ENCODE measurements at places on chromosomes 3 and 15. TPM values are rescaled to one million over a fixed set of nuclear protein-coding genes. Genes with fewer than 3 reads are reported as not detected.

GOLGA6D gene
- not detected for polyA plus RNA-seq

ALPK3 gene
- 110 TPM for polyA plus RNA-seq

CEP97 gene
- 2.3 TPM for polyA plus RNA-seq

ST8SIA2 gene
- polyA plus RNA-seq = 0.23 TPM

ARHGAP11A gene
- polyA plus RNA-seq = 1.9 TPM

CASR gene
- polyA plus RNA-seq = not detected

TRH gene
- not detected for polyA plus RNA-seq

- H3K27ac ChIP-seq = no peak overlapping the region
- no peaks in the 10 kb centered on the region for H3K4me1 ChIP-seq
- no peaks in the 10 kb centered on the region for H3K27me3 ChIP-seq
- no peaks in the 10 kb centered on the region for H3K36me3 ChIP-seq
These were observed 24.8 kb downstream of the SERP1 start for GRCh38 chr3:150521463-150521862.

DNA sequence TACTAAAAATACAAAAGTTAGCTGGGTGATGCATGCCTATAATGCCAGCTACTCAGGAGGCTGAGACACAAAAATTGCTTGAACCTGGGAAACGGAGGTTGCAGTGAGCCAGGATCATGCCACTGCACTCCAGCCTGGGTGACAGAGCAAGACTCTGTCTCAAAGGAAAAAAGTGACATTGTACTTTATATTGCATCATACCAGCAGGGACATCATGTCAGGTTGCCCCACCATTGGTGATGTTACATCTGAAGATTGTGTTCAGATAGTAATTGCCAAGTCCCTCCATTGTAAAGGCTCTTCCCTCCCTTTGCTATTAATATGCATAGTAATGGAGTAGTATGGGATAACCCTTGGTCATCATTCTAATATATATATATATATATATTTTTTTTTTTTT is 44.8 kb downstream of the FOXL2 start:
- H3K4me3 ChIP-seq = no peak overlapping the region
- H3K27me3 ChIP-seq = no peaks in the 10 kb centered on the region
- no peaks in the 10 kb centered on the region for H3K36me3 ChIP-seq
- no peak overlapping the region for H3K27ac ChIP-seq

- H3K27ac ChIP-seq = no peak overlapping the region
- no peaks in the 10 kb centered on the region for H3K27me3 ChIP-seq
- no peak overlapping the region for H3K4me3 ChIP-seq
- DNase-seq = no peak
- H3K36me3 ChIP-seq = no peaks in the 10 kb centered on the region
These were observed 56.4 kb downstream of the LSAMP start for GRCh38 chr3:116388867-116389385.

DNA sequence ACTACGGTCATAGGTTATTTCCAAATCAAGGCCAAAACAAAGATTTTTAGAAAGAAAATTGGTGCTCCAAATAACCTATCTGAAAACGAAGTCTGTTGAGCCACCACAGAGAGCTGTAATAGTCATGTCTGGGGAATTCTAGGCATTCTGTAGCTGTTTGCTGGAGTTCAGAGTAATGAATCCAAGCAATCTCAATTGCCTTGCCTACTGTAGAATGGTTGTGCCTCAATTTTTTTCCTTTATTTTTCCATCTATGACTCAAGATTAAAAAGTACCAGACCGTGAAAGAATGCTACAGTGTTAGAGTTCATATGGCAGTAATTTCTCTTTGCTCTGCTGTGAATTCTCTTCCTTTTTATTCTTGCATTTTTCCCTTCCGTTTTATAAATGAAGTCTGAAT is 1007.2 kb upstream of the ALCAM start:
- no peaks in the 10 kb centered on the region for H3K36me3 ChIP-seq
- no peaks in the 10 kb centered on the region for H3K27me3 ChIP-seq
- H3K4me3 ChIP-seq = no peak overlapping the region
- no peak for DNase-seq
- H3K27ac ChIP-seq = no peak overlapping the region
- no peaks in the 10 kb centered on the region for H3K4me1 ChIP-seq

DNA sequence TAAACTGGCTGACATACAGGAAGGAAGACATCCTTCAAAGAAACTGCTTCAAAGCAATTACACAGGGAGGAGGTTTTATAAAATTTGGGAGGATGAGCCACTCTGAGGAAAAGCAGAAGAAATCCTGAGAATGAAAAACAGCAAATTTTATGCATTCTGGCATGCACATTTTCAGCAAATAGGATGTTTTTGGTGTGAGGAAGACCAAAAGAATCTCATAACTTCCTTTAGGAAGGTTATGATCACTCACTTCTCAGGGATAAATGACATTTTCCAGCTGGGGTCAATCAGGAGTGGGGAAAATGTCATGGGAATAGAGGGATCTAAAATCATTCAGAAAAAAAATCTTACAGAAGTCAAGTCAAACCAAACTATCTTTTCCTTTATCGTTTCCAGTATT is 371.7 kb upstream of the CNTN6 start:
- no peak overlapping the region for H3K4me3 ChIP-seq
- no peak overlapping the region for H3K27ac ChIP-seq
- no peaks in the 10 kb centered on the region for H3K36me3 ChIP-seq
- no peak for DNase-seq
- no peaks in the 10 kb centered on the region for H3K4me1 ChIP-seq
- H3K27me3 ChIP-seq = no peaks in the 10 kb centered on the region

GRCh38 chr15:54014067-54014655 is 35.9 kb downstream of the UNC13C start:
- no peak overlapping the region for H3K4me3 ChIP-seq
- no peaks in the 10 kb centered on the region for H3K27me3 ChIP-seq
- no peaks in the 10 kb centered on the region for H3K36me3 ChIP-seq
- H3K27ac ChIP-seq = no peak overlapping the region
- no peaks in the 10 kb centered on the region for H3K4me1 ChIP-seq

DNA sequence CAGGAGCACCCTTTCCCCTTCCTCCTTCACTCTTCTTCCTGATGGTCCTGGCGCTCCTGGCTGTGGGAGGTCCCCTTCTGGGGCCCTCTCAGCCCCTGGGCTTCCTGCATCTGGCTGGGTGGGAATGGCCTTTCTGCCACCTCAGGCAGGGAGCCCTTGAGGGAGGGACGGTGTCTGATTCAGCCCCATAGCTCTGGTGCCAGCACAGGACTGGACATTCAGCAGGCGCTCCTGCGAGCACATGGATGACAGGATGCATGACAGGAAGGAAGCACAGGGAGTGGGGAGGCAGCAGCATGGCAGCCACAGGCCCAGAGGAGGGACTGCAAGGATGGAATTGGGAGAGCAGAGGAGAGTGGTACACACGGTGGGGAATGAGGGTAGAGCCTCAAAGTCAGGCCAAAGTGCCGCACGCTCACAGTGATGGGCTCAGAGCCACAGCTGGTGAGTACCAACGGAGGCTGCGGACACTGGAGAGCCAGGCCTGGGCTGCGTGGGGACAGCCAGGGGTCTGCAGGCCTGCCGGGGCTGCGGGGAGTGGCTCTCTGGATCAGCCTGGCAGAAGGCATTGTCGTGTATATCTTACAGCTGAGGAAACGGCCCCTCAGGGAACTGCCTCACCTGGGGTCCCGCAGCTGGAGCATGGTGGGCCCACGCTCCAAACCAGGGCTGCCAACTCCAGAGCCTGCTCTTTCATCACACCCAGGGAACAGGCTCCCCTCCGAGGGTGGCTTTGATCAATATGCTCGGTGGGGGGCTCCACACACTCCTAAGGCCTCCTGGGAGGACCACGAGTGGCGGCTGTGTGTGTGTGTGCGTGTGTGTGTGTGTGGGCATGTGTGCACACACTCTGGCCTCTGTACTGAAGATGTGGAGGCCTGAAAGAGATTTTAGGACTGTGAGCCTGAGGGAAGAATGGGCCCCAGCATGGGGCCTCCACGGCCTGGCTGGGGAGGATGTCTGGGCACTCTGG is 51.4 kb upstream of the CTSH start:
- no peaks in the 10 kb centered on the region for H3K27me3 ChIP-seq
- no peak overlapping the region for H3K4me3 ChIP-seq
- H3K4me1 ChIP-seq = peaks cover 6% of the 10 kb centered on the region
- no peak for DNase-seq
- no peak overlapping the region for H3K27ac ChIP-seq

DNA sequence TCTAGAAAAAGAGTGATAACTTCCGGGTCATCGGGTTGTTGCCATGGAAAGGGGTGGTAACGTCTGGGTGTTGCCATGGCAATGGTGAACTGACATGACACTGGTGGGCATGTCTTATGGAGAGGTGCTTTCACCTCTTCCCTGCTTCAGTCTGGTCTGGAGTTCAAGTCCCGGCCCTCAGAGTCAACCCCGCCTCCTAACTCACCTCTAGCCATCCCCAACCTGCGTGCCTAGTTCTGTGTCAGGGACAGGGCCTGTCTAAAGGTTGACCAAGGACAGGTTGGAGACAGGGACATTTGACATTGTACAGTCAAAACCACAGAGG is 96.0 kb downstream of the LSM3 start:
- H3K27ac ChIP-seq = no peak overlapping the region
- no peak overlapping the region for H3K4me3 ChIP-seq
- H3K4me1 ChIP-seq = no peaks in the 10 kb centered on the region
- H3K36me3 ChIP-seq = no peaks in the 10 kb centered on the region
- DNase-seq = no peak

DNA sequence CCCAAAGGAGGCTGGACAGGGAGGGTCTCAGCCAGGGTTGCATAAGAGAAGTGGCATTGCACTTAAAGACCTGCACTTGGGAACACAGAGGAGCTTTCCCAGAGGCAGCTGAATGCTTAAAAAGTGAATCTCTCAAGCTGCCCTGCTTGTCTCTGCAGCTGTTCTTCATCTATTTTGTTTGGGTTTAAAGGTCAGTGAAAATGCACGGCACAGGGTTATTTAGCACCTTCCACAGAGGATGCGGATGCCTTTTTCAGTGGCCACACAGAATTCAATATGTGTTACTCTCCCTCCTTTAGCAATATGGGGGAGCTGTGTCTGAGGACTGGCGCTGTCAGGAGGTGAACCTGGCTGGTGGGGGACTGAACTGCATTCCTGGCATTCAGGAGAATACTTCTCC is 22.7 kb upstream of the CTNNB1 start:
- no peak overlapping the region for H3K4me3 ChIP-seq
- H3K27me3 ChIP-seq = no peaks in the 10 kb centered on the region
- no peaks in the 10 kb centered on the region for H3K4me1 ChIP-seq
- no peak overlapping the region for H3K27ac ChIP-seq

DNA sequence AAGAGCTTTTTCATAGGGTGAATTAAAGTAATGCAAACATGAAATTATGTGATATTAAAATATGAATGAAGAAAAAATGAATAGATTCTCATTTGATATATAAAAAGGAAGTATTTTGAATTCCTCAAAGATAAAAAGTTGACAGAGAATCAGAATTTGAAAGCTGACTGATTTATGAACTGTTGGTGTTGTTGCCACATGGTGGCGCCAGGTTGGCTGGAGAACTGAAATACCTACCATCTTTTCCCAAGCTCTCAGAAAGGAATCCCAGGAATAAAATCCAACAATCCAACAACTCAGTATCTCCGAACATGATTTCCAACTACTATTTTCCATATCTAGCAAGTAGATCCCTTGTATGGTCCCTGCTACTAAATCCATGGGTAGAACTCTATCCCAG is 3.1 kb downstream of the MYRIP start:
- H3K4me3 ChIP-seq = no peak overlapping the region
- H3K4me1 ChIP-seq = peaks cover 20% of the 10 kb centered on the region
- no peaks in the 10 kb centered on the region for H3K36me3 ChIP-seq
- H3K27ac ChIP-seq = no peak overlapping the region
- H3K27me3 ChIP-seq = peaks cover 37% of the 10 kb centered on the region

DNA sequence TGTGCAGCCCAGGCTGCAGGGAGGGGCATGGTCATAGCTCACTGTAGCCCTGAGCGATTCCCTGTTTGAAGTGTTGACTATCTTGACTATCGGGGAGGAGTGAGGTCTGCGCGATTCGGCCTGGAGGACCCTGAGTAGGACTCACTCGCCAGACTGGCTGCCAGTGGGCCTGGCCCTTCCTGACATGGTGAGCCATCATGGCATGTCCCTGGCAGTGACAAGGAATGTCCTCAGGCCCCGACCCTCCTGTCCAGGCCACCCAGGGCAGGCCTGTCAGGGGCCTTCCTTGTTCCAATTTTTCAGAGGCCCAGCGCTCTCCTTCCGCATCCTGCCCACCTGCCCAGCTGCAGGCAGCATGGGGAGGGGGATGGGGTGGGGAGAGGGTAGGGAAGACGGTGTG is 5.2 kb upstream of the OCA2 start:
- no peaks in the 10 kb centered on the region for H3K36me3 ChIP-seq
- H3K4me3 ChIP-seq = no peak overlapping the region
- H3K27ac ChIP-seq = no peak overlapping the region
- H3K27me3 ChIP-seq = peaks cover 8% of the 10 kb centered on the region
- no peak for DNase-seq
- H3K4me1 ChIP-seq = peaks cover 17% of the 10 kb centered on the region

DNA sequence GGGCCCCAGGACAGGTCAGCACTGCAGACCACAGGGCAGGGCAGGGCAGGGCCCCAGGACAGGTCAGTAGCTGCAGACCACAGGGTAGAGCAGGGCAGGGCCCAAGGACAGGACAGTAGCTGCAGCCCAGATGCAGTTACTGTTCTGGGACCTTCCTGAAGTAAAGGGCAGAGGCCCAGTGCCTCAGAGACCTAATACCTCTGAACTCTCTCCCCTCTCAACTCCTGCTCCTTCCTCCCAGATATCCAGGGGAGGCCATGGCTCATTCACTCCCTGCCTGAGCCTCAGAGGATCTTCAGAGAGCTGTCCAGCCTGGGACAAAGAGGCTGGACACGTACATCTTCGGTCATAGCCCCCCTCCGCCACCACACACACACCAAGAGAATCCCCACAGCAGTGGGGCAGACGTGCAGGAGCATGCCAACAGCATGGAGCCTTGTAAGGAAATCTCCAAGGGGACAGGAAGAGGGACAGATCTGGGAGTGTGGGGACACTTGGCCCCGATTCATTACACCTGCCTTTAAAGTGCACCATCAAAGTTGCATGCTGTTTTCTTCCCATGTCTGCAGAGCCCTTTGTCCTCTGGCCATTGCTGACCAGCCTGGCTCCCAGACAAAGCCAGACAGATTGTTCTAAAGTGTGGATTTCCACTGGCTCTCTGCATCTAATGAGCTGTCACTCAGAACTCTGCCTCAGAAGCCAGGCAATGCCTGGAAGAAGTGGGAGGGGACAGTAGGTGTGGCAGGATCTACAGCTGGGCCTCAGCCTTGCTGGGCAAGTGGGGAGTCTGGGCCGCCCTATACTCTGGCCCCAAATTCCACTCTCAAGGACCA is 24.2 kb upstream of the BUB1B start:
- no peaks in the 10 kb centered on the region for H3K36me3 ChIP-seq
- peaks cover 4% of the 10 kb centered on the region for H3K27me3 ChIP-seq
- no peaks in the 10 kb centered on the region for H3K4me1 ChIP-seq
- DNase-seq = no peak
- H3K27ac ChIP-seq = no peak overlapping the region

DNA sequence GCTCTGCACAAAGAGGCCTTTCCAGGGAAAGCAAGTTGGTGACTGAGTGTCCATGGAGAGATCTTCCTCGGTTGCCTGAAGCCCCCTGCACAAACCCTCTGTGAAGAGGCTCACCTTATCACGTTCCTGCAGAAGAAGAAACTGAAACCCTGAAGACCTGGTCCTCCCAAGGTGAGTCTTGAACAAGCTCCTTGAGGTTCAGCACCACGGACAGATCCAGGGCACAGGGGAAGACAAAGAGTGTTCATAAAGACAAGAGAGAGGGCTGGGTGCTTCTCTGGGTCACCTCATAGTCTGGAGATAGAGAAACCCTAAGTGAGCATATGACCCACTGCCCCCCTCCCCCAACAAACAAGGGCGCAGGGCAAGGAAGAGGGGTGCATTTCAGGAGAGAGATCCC is 21.7 kb upstream of the TBC1D21 start:
- no peak for DNase-seq
- peaks cover 10% of the 10 kb centered on the region for H3K4me1 ChIP-seq
- no peaks in the 10 kb centered on the region for H3K27me3 ChIP-seq
- no peaks in the 10 kb centered on the region for H3K36me3 ChIP-seq
